ENCODE measurements at places on chromosomes 16 and 17.

DNA sequence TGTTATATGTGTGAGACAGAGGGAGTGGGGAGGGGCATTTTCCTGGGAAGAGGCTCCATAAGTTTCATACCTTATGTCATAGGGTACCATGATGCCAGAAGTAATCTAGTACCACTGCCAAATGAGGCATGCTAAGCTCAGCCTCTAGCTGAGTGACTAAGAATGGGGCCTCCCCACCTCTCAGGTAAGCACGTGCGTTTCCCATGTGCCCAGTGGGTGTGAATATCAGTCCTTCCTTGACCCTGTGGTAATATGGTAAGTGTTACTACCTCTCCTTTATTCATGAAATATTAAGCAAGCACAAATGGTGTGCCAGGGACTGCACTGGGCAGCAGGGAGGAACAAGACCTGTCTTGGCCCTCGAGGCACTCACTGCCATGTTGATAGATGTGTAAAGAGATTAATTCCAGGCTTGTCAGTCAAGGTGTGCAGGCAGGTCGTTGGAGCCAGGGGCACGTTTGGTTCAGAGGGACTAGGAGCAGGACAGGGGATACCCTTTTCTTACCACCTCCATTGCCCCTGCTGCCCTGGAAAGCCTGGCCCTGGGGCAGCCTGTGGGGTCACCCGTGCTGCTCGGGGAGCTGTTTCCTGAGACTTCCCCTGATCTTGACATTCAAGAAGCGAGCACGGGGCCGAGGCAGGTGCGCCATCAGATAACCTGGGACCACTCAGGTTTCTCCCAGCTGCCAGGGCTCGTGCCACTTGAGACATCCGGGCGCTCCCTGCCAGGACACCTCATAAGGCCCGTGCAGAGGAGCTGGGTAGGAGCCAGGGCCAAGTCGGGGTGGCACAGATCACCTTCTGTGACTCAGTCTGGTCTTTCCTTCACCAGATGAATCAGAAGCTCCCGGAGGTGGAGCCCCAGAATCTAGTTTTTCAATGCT, 8.8 kb downstream of the RSAD1 start:
- DNase-seq, result no peak

GRCh38 chr17:20063665-20064648, 54.8 kb downstream of the SPECC1 start:
- DNase-seq, result peak; percentile 97

- peak; percentile 90 for DNase-seq
Observed at GRCh38 chr17:34378664-34379101, 15.7 kb upstream of the CCL1 start.

DNA sequence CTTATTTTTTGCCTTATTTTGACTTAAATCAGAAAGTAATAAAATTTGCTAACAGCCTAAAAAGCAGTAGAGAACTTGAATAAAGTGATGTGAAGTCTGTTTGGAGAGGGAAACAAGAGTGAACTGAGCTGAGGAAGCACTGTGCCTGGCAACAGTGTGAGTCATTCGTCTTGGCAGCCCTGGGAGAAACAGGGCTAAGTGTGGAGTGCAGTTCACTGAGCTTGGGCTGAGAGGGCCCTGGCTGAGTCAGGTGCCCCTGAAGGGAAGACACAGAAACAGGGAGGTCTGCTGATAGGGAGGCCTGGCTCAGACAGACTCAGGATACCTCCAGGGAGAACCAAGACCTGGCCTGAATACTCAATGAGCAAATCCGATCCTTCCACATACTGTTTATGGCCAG, 132.1 kb downstream of the HS3ST4 start:
- no peak for DNase-seq

GRCh38 chr17:7217113-7217987, 2.3 kb downstream of the DLG4 start:
- DNase-seq, result peak; percentile 6

GRCh38 chr16:12811441-12812383, 8.0 kb upstream of the CPPED1 start:
- DNase-seq, result no peak

DNA sequence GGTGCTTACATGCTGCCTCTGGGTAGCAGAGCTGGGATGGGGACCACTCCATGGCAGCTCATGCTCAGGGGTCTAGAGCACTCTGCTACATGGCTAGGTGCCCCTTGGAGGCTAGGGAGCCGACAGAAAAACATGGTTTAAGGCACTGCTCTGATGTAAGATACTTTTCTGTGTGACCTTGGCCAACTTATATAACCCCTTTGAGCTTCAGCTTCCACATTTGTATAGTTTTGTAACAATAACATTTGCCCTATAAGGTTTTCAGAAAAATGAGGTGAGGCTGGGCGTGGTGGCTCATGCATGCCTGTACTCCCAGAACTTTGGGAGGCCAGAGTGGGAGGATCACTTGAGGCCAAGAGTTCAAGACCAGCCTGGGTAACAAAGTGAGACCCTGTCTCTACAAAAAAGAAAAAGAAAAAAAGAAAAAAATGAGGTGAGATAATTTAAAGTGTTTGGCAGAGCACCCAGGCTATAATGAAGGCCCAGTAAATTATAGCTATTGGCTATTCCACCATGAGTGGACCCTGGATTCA, 3.2 kb downstream of the CES4A start:
- DNase-seq, result no peak

GRCh38 chr17:9258115-9259015, 237.1 kb downstream of the NTN1 start:
- no peak for DNase-seq

GRCh38 chr16:57867000-57867561, 64.8 kb upstream of the KIFC3 start:
- DNase-seq, result no peak

- DNase-seq, result peak; percentile 51
Observed at GRCh38 chr16:81718637-81719036, 60.5 kb upstream of the PLCG2 start.

- no peak for DNase-seq
Observed at GRCh38 chr17:46978489-46979146, 435 bp downstream of the RPRML start.

GRCh38 chr17:79937391-79938335, 98.0 kb downstream of the TBC1D16 start:
- no peak for DNase-seq

- no peak for DNase-seq
Observed at GRCh38 chr16:84339311-84339710, 29.0 kb upstream of the ATP2C2 start.

GRCh38 chr17:61448042-61448441, 4.2 kb upstream of the TBX4 start:
- no peak for DNase-seq

GRCh38 chr17:63919311-63919723, 678 bp upstream of the GH1 start:
- peak; percentile 57 for DNase-seq

DNA sequence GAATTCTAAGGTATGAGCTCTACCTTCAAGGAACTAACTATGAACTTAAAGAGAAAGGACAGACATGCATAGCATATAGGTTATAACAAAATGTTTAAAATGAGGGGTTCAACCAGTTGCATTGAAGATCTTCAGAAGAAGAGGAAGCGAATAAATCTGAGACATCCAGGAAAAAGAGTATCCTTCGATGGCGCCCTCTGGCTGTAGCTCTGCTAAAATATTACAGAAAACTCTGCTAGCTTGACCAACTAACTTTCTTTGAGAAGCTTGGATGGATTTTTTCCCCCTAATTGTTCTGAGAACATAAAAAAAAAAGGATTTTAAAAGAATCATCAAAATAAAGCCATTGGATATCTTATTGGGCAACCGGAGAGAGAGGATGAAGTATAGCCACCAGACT, 659.9 kb upstream of the SOX9 start:
- peak; percentile 24 for DNase-seq

- no peak for DNase-seq
Observed at GRCh38 chr16:88665148-88665547, 2.3 kb upstream of the MVD start.

DNA sequence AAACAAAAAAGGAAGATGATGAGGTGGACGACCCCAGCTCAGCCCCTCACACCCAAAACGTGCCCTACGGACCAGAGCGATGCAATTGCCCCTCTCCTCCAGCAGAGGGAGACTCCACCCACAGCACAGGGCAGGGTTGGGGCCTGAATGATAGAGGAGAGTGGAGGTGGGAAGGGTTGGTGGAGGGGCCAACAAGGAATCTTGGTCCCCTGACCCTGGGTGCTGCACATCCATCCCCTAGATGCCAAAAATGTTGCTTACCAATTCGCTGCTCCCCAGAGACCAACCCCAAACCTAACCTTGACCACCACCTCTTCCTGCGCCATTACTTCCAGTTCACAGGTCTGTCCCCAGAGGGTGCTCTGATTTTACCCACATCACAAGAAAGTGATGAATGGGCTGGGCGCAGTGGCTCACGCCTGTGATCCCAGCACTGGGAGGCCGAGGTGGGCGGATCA, 12.9 kb downstream of the P2RX5 start:
- DNase-seq, result peak; percentile 25

- DNase-seq, result no peak
Observed at GRCh38 chr16:13155780-13156179, 254.4 kb downstream of the SHISA9 start.

Data from AML-193 (cell line).